ENCODE measurements at places on chromosomes 1 and 21.
A peak's percentile ranks its signal among the peaks of the same experiment; 100 is the strongest.

- no peak for DNase-seq
Measured at GRCh38 chr1:226601456-226601855, 52.9 kb downstream of the STUM start.

GRCh38 chr1:7510389-7510931, 260.6 kb upstream of the VAMP3 start:
- DNase-seq = no peak

DNA sequence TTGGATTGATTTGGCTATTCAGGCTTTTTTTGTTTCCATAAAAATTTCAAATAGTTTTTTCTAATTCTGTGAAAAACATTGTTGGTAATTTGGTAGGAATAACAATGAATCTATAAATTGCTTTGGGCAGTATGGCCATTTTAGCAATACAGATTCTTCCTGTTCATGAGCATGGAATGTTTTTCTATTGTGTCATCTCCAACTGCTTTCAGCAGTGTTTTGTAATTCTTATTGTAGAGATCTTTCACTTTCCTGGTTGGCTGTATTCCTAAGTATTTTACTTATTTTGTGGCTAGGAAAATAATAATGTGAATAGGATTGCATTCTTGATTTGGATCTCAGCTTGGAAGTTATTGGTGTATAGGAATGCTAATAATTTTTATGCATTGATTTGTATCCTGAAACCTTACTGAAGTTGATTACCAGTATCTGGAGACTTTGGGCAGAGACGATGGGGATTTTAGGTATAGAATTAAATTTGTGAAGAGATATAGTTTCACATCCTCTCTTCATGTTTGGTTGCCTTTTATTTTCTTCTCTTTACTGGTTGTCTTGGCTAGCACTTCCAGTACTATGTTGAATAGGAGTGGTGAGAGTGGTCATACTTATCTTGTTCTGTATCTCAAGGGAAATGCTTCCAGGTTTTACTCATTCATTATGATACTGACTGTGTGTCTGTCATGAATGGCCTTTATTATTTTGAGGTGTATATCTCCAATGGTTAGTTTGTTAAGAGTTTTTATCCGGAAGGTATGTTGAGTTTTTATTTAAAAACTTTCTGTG, 57.3 kb downstream of the DRAM2 start:
- DNase-seq = no peak

DNA sequence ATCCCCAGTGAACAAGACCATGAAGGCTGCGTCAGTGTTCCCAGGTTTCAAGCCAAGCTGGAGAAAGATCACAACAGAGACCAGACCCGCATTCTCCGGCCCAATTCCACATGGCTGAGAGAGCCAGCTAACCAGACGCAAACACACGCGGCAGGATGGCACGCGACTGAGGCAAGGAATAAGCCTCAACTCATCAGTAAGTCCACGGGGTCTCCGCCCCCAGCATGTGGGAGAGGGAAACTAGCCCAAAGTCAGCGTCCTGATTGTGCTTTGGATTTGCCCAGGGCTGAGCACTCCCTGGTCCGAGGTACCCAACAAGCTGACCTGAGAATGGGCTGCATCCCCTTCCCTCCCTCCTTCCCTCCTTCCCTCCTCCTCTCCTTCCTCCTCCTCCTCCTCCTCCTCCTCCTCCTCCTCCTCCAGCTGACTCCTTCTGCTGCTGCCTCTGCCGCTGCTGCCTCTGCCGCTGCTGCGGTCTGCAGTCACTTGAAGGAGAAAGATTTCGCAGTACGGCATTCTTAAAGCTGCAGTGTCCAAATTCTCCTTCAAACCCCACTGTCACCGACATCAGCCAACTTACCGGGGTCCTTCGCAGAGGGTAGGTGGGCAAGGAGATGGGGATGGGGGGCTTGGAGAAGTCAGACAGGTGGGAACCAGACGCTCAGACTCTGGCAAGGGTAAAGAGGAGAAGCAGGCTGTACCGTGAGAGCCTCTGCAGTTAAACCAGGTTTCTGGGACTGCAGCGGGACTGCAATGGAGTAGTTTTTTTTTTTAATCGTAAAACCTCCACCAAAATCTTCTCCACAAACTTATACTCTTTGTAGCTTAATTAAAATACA, 33.0 kb upstream of the H6PD start:
- no peak for DNase-seq

DNA sequence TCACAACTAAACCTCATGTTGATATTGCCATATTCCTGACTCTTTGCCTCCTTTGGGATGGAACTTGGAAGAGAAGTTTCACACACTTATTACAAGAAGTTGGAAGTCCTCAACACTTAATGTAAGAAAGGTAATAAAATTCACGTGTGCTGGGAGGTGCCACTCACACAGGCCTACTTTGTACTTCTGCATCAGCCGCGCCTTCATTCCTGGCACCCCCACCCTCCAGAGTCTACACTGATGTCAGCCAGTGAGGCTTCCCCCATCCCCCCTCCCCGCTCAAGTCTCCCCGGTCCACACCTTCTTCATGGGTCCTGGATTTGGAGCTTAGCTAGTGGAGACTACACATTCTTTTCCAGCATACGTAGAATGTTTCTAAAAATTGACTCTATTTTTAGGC, 24.8 kb upstream of the SLC45A1 start:
- no peak for DNase-seq

- DNase-seq = no peak
Measured at GRCh38 chr21:44402323-44403105, 49.1 kb downstream of the TRPM2 start.

- no peak for DNase-seq
Measured at GRCh38 chr1:117096951-117097408, 24.6 kb downstream of the TRIM45 start.

GRCh38 chr1:167491586-167492461, 26.5 kb downstream of the CD247 start:
- no peak for DNase-seq

- no peak for DNase-seq
Measured at GRCh38 chr1:109298666-109299557, 7.9 kb downstream of the MYBPHL start.

DNA sequence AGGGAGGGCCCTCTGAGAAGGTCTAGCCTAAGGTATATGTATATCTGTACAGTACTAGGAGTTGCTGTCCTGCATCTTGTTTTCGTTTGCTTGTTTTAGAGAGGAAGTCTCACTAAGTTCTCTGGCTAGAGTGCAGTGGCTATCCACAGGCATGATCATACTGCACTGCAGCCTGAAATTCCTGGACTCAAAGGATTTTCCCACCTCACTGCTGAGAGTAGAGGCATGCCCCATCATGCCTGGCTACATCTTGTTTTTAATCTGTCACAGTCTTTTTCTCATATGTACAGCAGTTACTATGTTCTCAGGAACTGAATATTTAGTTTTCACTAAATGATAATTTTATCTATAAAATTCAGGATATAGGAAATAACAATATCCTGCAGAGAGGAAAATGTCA, 15.3 kb upstream of the PYHIN1 start:
- no peak for DNase-seq

DNA sequence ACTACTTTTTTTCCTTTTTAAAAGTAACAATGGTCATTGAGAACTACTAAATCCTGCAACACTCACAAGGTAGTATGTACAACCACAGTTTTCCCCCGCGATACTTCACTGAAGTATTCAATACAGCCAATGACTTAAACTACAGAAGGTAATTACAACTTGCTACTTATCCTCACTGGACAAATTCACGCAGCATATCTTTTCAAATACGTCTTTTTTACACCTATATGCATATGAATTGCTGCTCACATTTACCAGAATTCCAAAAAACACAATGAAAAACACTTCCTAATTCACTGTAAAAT, 12.4 kb downstream of the NRIP1 start:
- DNase-seq = no peak

DNA sequence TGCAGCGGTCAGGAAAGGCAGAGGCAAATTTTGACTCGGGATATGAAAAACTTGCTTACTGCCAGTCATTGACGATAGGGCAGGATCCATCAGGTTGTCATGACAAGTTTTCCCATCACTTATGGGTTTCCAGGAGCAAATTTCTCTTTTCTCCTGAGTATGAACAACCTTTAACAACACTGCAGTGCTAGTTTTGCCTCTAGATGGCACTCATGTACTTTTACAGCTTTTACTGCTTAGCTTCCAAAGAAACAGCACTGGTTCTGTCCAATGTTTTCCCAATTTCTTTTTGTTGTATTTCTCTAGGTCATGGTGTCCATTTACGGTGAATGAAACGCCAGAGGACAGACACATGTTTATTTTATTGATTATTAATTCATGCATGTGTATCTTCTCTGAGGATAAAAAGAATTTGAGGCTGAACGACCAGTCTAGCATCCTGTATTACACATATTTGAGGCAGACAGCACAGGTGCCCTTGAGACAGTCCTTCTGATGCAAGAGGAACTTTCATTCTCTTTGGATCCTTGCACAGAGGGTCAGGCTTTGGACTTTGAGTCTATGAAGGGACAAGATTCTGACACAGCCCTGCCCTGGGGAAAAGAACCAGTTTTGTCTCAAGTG, 112.3 kb upstream of the TRABD2B start:
- DNase-seq = peak; percentile 52

GRCh38 chr1:89903550-89903949, 82.7 kb downstream of the LRRC8D start:
- no peak for DNase-seq

GRCh38 chr1:188122646-188123045, 1293.9 kb downstream of the PLA2G4A start:
- no peak for DNase-seq

DNA sequence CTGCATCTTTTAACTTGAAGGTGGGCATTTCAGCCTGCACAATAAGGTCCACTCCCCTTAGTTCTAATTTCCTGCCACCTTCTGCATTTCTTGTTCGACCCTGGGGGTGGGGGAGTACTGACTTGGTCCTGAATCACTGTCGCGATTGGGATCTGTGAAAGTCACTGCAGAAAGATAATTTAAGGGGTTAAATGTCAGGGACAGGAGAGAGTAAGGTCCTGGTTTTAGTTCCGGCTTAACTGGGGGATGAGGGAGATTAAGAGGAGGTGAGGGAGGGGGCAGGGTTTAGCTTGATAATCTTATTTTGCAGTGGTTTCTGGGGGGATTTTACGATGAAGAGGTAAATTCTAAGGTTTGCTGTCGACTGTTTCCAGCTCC, 128.1 kb downstream of the MRPS6 start:
- no peak for DNase-seq

GRCh38 chr1:234950598-234950997, 178.0 kb downstream of the TOMM20 start:
- no peak for DNase-seq

DNA sequence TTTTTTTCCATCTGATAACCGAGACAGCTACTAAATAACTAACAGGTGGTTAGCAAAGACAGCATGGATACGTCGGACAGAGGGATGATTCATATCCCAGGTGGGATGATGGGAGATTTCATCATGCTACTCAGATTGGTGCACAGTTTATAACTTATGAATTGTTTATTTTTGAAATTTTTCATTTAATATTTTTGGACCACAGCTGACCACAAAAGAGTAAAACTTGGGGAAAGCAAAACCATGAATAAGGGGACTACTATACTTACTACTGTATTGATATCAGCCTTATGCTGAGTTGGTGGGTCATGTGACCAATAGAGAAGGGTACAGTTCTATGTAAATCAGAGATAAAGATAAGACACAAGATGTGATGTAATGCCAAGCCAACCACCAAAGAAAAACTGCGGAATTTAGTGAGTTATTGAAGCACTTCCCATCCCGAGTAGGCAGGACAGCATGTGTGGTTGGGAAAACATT, 248.1 kb upstream of the C1orf105 start:
- DNase-seq = no peak

DNA sequence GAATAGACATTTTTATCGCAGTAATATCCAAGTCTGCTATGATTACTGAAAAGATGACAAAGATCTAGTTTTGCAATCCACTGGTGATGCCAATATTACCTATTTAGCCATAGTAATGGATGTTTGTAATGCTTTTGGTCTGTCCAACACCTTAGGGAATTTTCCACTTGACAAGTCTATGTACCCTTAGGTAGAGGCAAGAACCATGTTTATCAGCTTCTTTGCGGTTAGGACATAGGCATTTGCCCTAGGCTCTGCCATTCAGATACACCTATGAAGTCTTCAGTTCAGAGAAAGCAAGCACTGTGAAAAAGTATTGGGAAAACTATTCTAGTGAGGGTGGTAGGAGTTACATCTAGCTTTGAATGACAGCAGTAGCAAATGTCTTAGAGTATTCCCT, 40.2 kb upstream of the SLC35D1 start:
- no peak for DNase-seq

GRCh38 chr1:159897962-159898361, 2.0 kb downstream of the CFAP45 start:
- no peak for DNase-seq

GRCh38 chr1:205670611-205671430, 9.5 kb downstream of the SLC45A3 start:
- DNase-seq = no peak

DNA sequence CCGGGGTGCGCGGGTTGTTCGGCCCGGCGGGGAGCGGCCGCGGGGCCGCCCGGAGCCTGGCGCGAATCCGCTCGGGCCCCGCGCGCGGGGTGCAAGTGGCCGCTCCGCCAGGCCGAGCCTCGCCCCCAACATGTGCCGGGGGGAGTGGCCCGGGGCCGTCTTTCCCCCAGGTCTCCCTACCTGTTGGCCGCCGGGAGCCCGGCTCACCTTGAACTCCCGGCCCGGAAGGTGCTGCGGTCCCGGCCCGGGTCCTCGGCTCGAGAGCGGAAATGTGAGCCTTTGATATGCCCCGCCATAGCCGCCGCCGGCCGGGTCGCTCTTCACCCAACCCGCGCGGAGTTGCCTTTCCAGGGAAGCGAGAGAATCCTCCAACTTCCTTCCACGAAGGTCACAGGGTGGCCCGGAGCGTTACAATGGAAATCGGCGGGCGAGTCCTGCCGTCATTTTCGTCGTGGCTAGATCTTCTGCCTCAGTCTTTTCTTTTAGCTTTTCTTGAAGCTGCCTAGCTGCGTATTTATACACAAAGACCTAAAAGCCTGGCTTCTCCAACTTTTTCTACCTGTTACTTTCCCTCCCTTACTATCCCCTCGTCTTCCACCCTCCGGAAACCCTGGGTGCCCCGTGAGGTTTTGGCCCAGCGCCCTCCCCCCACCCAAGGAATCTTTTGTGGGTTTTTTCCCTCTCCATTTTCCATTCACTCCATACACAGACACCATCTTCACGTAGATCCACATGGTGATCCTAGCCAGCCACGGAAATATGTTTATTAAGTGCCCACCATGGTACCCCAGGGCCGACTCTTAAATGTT, 867 bp downstream of the PTGFRN start:
- no peak for DNase-seq

- DNase-seq = no peak
Measured at GRCh38 chr1:236018885-236019453, 45.9 kb downstream of the NID1 start.

- DNase-seq = no peak
Measured at GRCh38 chr1:39205781-39206464, 1.4 kb downstream of the MACF1 start.

DNA sequence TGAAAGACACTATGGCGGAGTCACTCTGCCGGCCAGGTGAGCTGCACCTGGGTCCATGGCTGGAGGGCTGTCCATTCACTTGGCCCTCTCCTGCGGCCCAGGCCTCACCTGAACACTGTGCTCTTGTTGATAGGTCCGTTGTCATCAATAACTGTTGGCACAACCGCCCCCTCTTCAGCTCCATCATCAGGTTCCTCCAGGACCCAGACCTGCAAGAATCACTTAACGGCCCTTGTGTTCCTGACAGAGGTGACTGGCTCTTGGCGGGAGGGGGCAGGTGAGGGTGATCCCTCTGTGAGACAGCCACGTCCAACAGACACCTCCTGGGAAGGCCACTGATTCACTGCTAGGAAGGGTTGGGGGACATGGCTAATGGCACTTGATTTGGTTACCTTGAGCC, 54.9 kb downstream of the INAVA start:
- DNase-seq = no peak
